WERI-Rb-1 (cell line): ENCODE measurements at places on chromosomes 5 and 9.

- no peak for DNase-seq
Observed at GRCh38 chr9:87675906-87676515, 49.9 kb upstream of the CTSL start.

GRCh38 chr5:67765697-67766096, 449.9 kb upstream of the PIK3R1 start:
- DNase-seq = no peak

- DNase-seq = no peak
Observed at GRCh38 chr5:110727025-110727314, 499 bp upstream of the TMEM232 start.

GRCh38 chr5:6886866-6887265, 173.6 kb downstream of the TENT4A start:
- DNase-seq = no peak

- no peak for DNase-seq
Observed at GRCh38 chr9:112552229-112553056, 65.8 kb downstream of the KIAA1958 start.

DNA sequence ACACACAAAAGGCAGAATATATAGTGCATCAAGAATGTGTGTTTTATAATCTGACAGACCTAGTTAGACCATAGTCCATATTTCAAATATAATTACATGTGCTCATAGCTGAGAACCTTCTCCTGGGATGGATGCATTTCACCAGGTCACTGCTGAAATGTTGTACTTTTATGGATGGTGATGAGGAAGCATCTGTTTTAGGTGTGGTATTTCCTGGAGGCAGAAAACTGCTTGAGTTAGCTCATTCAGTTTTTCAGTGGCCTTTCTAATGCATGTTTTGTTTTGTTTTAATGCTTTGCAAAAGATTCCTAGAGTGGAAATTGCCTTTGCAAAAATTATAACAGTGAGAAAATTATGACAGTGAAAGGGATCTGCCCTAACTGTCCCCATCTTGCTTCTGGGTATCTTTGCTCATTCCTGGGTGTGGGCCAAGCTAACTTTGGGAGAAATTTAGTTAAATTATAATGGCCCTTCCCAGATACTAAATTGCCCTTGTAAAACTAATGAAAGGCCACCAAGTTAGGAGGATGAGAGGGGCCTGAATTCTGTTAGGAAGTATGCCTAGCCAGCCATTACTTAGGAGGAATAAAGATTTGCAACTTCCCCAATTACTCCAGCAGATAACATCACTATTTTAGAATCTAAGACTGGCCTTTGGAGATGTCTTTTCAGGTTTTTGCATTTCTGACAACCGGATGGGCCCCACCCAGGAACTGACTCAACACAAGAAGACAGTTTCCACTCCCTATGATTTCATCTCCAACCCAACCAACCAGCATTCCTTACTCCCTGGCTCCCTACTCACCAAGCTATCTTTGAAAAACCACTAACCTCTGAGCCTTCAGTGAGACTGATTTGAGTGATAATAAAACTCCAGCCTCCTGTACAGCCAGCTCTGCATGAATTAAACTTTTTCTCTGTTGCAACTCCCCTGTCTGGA, 7.0 kb upstream of the IL12B start:
- DNase-seq = no peak

DNA sequence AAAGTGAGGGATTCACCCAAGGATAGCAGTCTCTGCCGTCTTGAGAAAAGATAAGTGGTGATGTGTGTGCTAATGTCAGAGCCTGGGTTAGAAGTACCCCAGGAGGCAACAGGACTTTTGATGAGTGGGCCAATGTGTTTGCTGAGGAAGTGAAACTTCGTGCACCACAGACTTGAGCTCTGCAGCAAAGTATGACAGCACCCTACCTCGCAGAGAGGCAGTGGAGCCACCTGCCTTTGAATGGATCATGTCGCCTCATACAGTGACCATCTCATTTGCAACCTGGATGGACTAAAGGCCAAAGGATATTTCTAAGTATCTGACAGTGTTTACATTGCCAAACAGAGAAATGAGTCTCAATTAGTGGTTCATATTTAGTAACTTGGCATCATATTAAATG, 593.9 kb upstream of the GRAMD2B start:
- DNase-seq = no peak

- DNase-seq = no peak
Observed at GRCh38 chr9:98958271-98958984, 14.7 kb downstream of the COL15A1 start.

DNA sequence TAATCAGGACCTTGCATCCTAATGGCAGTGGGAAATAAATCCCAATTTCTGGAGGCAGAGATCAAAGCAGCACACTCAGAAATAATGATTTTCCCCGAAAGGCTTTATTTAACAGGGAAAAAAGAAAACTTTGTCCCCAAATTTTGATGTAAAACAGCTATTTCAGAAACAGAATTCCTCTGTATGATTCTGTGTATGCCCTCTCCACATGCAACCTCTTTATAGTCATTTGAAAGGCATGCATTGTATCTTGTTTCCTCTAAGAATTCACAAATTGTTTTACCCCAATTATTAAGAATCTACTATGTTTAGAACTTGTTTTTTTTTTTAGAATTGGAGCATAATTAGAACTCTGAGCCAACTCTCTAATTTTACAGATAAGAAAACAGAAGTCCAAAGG, 2.7 kb upstream of the PTAR1 start:
- no peak for DNase-seq

DNA sequence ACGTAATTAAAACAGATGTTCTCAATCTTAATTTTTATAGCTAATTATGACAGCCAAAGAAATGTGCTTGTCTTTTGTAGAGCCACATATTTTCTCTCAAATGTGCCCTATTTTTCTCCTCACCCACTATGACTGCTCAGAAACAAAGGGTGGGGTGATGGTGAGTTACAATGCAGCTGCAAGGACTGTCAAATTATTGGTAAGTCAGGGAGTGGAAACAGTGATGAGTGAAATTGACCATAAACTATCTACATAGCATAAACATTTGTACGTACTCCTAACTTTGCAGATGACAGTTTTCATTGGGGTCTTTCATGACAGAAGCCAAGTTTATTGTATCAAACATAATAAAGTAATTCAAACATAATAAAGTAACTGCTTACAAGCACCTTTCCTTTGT, 215.9 kb downstream of the MCTP1 start:
- no peak for DNase-seq

DNA sequence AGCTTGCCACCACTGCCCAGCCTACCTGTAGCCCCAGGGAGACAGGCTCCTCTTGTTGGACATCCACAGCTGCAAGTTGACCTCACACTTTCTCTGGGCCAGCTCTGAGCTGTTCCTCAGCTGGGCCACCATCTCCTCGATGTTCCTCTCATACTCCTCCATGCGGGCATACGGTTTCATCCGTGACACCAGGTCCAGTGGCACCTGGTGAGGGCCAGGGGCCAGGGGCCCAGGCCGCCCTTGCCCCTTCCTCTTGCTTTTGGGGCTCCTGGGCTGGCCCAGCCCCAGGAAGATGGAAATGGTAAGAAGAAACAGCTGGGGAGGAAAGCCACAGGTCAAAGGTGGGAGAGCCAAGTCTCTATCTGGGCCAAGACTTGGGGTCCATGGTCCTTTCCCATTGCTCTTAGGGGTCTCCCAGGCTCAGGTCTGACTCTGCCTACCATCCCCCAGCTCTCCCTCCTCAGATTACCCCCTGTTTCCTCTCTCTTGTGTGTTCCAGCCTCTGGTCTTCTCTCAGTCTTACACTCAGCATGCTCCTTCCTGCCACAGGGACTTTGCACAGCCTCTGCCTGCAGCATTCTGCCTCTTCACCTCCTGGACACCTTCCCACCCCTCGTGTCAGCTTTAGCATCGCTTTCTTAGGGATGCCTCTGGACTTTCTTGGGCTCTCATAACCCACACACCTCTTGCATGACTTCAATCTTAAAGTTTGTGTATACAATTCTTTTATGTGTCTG, 2.2 kb downstream of the IL17B start:
- DNase-seq = no peak

DNA sequence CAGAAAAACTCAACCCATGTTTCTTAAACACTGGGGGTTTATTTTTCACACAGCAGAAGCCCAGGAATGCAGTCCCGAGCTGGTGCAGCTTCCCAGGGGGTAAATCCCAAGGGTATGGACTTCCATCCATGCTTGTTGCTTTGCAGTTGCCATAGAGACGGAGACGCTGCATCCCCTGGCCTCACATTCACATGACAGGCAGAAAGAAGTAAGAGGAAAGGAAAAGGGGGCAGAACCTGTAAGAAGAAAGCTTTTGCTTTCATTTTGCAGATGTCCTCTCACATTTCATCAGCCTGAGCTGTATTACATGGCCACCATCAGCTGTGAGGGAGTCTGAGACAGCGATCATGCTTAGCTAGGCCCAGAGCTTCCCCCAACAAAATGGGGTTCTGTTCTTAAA, 321.0 kb downstream of the AGTPBP1 start:
- DNase-seq = no peak

- DNase-seq = no peak
Observed at GRCh38 chr5:74182603-74183002, 457.9 kb downstream of the ENC1 start.

DNA sequence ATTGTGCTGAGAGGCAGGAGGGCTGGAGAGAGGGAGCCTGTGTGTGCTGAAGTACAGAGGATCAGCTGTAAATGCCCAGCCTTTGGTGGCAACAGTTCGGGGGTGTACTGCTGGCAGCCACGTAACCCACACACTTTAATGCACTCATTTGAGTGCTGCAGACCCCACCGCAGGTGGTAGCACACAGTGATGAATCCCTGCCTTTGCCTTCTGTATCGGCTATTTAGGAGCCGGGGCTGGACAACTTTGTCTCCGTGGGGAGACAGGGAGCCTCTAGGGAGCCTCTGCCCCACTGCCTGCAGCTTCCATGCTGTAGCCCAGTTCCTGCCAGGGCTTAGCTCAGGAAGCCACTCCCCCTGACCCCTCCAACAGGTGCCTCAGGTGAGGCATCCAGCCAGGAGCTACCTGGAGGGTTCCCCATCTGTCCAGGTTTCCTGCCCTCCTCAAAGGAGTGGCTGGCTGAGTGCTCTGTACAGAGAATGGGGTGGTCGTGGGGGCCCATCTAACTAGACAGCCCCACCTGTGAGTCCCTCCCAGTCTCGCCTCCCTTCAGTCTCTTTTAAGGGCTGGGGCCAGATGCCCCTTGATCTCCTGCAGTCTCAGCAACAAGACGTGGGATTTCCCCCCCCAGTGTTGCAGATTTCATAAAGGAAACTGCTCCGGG, 44.5 kb downstream of the SECISBP2 start:
- no peak for DNase-seq

DNA sequence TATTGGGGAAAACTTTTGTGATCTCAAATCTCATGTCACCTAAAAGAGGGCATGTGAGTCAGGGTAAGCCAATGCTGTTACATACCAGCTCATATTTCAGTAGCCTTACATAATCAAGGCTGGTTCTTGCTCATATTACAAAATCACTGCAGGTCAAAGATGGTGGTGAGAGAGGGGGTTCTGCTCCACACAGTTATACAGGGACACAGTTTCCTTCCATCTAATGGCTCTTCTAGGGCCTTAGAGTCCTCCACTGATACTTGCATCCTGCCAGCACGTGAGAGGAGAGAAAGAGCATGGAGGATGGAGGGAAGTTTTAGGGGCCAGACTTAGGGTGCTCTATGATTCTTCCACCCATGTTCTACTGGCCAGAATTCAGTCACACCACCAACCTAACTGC, 130.0 kb downstream of the LIFR start:
- no peak for DNase-seq

GRCh38 chr5:9251379-9251980, 294.4 kb downstream of the SEMA5A start:
- DNase-seq = no peak
